Stimulated activated CD8-positive, alpha-beta memory T cell treated with anti-CD3 and anti-CD28 coated beads, Interleukin-4, amount 100 ng/mL, for 1 hour (primary cell): ENCODE measurements at places on chromosomes 6 and 20.

DNA sequence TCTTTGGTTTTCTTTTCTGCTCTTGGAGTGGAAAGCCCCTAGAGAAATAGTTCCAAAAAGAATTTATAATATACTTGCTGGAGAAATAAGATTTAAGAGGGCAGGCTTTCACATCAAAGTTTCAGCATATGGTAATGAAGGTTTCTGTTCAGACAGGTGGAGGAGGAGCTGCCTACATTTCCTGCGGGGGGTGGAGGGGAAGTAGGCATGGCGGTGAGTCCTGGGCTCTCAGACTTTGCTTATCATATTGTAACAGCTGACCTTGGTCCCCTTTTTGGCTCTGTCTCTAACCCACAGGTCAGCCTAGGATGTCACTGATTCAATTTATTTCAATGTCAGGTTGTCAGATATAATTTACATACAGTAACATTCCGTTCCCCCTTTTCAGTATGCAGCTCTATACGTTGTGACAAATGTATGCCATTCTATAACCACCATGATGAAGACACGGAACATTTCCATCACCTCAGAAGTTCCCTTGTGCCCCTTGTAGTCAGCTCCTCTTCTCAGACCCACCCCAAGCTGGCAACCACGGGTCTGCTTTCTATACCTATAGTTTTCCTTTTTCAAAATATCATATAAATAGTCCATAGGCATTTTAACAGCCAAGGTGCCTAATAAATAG lies 77.6 kb upstream of the GGTLC1 start:
- DNase-seq, result no peak

DNA sequence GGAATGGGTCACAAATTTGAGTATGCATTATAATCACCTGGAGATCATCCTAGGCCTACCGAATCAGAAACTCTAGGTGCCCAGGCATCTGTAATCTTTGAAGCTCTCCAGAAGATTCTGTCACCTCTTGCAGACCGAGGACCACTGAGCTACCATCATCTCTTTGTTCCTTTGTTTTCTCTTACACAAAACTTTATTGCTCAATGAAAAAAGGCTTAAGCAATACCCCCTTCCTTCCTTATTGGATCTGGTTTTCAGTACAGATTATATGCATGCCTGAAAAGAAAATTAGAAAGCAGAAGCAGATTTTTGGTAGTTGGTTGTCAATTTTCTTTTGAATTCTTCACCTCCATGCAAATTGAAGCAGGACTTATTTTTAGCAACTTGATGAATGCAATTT lies 31.3 kb downstream of the STX11 start:
- DNase-seq, result no peak

GRCh38 chr6:170233286-170234205 lies 57.3 kb downstream of the DLL1 start:
- DNase-seq, result no peak

GRCh38 chr6:111777357-111777756 lies 95.9 kb downstream of the FYN start:
- DNase-seq, result no peak

DNA sequence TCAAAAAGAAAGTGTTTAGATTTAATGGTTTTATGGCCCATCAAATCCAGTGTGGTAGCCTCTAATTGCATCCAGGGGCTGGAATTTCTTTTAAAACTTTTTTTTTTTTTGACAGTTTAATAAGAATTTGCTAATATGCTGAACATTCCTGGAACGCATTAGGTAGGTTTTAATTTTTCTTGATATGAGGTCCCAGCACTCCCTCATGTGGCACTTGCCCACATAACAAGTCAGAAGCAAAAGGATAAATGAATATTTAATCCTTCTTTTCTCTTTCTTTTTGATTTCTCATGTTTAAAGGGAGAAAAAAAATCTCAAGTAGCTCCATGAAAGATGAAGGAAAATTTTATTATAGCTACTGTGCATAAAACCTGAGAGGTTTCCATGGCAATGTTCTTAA lies 13.5 kb downstream of the HAO1 start:
- no peak for DNase-seq
